Left kidney (tissue), 8 donors: ENCODE measurements at places on chromosomes 1 and 21.

GRCh38 chr21:34671462-34671861, 2.7 kb downstream of the CLIC6 start:
- DNase-seq: no peak

DNA sequence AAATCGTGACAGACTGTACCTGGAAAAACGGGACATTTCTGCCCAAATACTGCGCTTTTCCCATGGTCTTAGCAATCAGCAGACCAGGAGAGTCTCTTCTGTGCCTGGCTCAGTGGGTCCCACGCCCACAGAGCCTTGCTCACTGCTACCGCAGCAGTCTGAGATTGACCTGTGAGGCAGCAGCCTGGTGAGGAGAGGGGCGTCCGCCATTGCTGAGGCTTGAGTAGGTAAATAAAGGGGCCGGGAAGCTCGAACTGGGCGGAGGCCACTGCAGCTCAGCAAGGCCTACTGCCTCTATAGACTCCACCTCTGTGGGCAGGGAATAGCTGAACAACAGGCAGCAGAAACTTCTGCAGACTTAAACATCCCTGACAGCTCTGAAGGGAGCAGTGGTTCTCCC, 203.1 kb downstream of the DENND1B start:
- DNase-seq: no peak

DNA sequence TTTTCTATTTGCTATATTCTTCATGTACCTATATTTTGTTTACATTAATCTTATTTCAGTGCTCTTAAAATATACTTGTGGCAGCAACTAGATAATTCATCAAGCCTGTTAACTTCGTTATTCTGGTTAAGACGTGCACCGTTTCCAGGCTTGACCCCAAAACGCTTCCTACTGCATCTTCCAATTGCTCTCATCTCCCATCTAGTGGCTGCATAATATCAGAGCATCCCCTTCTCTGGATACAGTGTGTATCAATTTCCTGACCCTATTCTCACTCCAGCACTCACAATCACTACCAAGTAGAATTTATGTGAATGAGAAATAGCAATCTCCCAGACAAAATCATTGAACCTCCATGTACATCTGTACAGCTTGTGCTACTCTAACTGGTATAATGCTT, 1280.3 kb upstream of the B3GALT2 start:
- DNase-seq: no peak

DNA sequence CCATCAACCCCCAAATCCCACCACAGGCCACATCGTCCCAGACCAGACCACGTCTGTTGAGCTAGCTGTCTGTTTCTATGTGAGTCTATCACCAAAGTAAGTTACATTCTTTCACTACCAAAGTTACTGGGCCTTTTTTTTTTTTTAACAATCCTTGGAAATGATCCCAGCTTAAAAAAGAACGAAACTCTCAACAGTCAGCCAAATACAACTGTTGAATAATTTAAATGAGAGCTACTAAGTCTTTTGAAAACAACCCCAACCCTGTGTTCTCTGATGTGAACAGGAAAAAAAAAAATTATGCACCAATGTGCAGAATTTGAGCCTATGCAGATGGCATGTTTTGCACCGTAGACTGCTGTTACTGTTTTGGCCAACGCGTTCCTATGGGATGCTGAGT, 134.0 kb upstream of the ETS2 start:
- DNase-seq: peak; percentile 33

DNA sequence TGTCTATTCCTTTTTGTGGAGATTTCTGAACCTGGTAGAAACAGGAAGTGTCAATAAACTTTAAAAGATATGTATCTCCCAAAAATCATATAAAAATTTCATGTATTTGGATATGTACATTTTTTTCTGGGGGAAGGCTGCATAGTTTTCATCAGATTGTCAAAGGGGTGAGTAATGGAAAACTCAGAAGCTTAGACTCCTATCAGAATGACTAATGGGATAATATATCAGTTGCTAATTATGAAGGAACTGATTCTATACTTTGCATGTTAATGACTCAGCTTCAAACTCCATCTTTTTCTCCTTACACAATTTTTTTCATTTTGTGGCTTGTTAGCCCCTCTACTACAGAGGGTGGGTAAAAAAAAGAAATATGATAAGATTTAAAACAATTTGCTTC, 55.9 kb downstream of the GON4L start:
- DNase-seq: no peak

DNA sequence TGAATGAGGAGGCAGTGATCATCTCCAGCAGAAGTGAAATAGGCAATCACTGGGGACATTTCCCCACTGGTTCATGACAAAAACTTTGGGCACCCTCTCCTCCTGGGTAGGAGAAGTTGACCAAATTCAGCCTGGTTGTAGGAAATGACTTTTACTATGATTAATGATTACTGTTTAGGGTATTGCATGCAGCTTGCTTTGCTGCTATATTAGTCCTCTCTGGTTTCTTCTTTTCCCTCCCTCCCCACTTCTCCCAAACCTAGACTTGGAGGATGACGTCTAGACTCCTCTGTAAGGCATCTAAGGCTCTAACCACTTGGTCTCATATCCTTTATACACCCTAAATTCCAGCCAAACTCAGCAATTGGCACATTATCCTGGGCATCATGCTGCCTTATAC, 3.4 kb upstream of the RGS16 start:
- DNase-seq: no peak

DNA sequence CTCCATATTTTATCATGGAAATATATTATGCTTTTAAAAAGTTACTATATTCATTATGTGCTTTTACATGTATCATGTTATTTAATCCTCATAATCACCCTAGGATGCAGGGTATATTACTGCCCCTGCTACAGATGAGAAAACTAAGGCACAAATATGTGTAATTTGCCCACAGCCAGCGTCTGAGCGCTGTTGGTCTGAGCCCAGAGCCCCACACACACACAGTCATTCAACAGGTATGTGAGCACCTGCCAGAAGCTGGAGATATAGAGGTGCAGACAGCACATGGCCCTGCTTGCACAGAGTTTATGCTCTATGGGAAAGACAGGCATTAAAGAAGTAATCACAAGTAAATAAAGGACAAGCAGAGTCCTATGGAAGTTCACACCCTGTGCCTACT, 49.8 kb upstream of the SEC16B start:
- no peak for DNase-seq

- no peak for DNase-seq
Observed at GRCh38 chr1:241895013-241895412, 47.0 kb downstream of the EXO1 start.

- no peak for DNase-seq
Observed at GRCh38 chr1:180040034-180040433, 85.4 kb downstream of the CEP350 start.

- DNase-seq: no peak
Observed at GRCh38 chr1:41243079-41243385, 926 bp upstream of the SCMH1 start.

GRCh38 chr1:89425056-89425455, 61.2 kb downstream of the GBP6 start:
- no peak for DNase-seq

DNA sequence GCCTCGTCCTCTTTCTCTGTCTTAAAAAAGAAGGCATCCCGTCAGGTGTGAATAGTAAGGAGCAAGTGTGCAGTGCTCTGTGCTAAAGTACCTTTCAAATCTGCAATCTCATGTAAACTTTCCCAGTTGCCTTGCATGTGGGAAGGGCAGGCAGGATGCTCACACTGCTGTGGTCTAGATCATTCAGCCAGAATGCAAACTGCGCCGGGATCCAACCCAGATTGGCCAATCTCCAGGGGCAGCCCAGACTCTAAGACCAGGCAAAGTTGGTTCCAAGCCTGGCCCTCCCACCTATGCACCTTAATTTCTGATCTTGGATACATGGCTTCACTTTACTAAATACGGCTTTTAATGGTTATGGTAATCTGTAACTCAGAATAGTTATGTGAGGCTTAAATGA, 3.2 kb upstream of the MAP1LC3C start:
- no peak for DNase-seq

DNA sequence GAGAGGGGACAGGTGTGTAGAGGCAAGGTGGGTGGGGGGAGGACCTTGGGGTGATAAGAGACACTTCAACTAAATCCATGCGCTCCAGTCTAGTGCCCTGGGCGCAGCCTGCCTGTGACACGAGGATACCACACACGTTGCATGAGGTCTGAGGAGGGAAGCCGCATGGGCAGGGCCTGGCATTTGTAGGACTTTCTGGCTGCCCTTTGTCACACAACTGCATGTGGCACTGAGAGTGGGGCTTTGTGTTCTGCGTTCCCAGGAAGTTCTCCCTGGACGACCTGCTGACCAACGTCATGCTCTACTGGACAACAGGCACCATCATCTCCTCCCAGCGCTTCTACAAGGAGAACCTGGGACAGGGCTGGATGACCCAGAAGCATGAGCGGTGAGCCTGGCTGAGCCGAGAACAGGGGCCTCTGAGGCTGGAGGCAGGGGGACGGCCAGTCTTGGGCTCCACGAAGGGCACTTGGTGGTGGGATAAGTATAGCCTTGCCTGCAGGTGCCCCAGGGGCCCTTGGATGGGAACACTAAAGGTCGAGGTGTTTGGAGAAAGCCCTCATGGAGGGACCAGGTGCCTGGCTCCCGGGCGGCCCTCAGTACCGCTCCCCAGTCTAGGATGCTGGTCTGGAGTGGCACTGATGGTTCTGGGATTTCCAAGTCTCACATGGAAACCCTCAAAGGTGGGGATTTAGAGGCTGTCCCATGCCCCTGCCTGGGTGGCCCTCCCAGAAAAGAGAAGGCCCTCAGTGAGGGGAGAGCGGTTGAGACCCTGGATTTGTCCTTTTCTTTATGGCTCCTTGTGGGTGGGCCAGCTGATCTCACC, 34.5 kb downstream of the EPHX1 start:
- no peak for DNase-seq

DNA sequence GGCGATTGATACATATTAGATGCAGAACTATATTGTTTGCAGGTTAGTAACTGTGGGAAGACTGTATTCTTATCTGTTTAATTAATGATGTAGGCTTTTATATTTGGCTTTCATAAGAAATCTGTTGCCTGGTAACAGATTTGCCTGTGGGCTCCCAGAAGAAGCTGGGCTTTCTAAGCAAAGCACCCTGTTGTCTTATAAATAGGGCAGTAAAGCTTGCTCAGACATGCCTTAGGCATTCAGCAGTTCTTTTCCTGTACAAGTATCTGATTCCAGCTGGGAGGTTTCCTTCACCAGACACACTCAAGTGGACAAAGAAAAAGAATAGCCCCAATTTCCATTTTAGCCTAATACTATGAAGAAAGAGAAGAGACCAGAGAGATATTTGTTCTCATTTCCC, 524.0 kb downstream of the LRRIQ3 start:
- no peak for DNase-seq

- DNase-seq: no peak
Observed at GRCh38 chr1:41044187-41044586, 22.7 kb upstream of the SLFNL1 start.

DNA sequence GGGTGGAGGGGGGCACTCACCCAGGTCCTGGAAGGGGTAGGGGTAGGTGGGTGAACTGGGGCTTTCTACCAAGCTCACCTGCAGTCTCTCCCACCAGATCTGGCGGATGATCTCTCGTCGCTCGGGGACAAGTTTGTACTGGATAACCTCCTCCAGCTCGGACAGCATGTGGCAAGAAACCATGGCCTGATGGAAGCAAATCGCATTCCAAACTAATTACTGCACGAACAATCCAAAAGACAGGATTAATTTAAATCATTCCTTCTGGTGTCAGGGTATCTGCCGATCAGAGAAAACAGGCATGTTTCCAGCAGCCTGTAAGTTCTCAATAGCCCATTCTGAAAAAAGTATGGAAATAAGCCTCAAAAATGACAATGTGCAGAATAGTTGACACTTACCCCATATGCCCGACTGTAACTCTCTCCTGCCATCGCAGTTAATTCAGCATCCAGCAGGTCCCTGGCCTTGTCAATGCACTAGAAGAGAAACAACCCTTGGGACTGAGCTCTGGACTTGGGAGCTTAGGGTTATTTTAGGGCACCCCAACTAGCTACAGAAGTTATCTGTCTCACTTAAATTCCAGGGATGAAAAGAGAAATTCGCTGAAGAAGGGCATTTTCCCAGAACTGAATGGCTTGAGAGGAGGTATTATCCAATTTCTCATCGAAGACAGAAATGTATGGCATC, 44.4 kb upstream of the ANGPTL7 start:
- no peak for DNase-seq

- no peak for DNase-seq
Observed at GRCh38 chr1:172993640-172994039, 57.1 kb downstream of the TNFSF18 start.

GRCh38 chr21:26374817-26375216, 198.3 kb downstream of the CYYR1 start:
- DNase-seq: no peak
